ENCODE measurements at places on chromosomes 4 and X.

GRCh38 chrX:38151441-38151840, 69.2 kb downstream of the SRPX start:
- DNase-seq, result no peak

- DNase-seq, result no peak
Measured at GRCh38 chr4:187744911-187745310, 250.7 kb upstream of the ZFP42 start.

GRCh38 chr4:174933083-174933482, 14.9 kb downstream of the ADAM29 start:
- no peak for DNase-seq

DNA sequence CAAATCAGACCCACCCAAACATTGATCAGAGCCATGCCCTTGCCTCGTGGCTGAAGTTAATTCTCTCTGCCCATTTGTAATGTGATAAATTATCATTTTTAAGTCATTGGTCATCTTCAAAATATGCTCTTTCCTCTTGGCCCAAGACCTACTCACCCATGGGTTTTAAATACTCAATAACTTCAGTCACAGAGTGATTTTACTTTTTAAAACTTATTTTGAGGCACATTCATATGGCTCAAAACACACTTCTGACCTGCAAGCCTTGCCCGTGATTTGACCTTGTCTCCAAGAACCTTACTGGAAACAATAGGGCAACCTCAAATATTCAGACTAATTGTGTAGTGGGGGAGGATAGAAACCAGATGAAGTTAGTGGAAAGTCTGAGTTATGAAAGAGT, 176.2 kb upstream of the LNX1 start:
- DNase-seq, result no peak

GRCh38 chrX:110509755-110510532, 151.3 kb downstream of the RTL9 start:
- DNase-seq, result no peak

DNA sequence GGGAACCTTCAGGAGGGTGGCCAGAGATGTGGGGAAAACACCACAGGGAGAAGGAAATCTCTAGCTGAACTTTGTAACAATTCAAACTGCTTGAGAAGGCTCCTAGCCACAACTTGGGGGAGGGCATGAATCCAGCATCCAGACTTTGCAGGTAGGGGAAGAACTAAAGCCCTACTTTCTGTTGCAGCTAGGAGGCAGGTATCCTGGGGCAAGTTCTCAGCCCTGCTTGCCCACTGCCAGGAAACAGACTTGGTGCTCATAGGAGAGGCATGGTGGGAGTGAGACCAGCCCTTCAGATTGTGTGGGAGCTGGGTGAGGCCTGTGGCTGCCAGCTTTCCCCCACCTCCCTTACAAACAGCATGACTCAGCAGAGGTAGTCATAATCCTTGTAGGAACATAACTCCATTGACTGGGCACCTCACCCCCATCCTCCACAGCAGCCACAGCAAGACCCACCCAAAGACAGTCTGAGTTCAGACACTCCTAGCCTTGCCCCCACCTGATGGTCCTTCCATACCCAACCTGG, 209.5 kb upstream of the CPEB2 start:
- no peak for DNase-seq

GRCh38 chr4:139458999-139459398, 5.1 kb downstream of the RAB33B start:
- DNase-seq, result no peak

Data from NCI-H1417 (cell line).